Thyroid gland (tissue), 4 donors: ENCODE measurements at places on chromosomes 5 and 9. TPM values are rescaled to one million over a fixed set of nuclear protein-coding genes. Genes with fewer than 3 reads are reported as not detected.

KCNMB1 gene
- total RNA-seq = 0.20 TPM

PCDHB11 gene
- total RNA-seq = 2.3 TPM

CATSPER3 gene
- total RNA-seq = not detected

COL27A1 gene
- 32.5 TPM for total RNA-seq

DNAJA1 gene
- 118 TPM for total RNA-seq

DNA sequence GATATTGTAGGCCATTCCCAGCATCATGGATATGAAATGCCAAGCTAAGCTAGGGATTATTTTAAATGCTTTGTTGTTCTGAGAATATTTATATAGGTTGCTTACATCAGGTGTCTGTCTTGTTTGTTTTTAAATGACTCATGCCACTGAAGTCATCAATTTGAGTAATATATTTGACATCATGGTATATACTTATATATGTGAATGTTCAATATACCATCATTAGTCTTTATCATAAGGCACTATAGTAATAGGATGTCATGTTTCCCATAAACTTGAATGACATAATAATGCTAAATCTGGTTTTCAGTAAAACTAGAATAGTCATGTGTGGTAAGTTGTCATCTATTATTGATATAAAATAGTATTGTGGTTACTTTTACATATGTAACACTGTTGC, 13.1 kb downstream of the C9orf85 start:
- H3K27ac ChIP-seq = no peak overlapping the region
- H3K36me3 ChIP-seq = no peaks in the 10 kb centered on the region
- no peaks in the 10 kb centered on the region for H3K27me3 ChIP-seq

- no peak for DNase-seq
- no peak overlapping the region for H3K4me3 ChIP-seq
- H3K27me3 ChIP-seq = no peaks in the 10 kb centered on the region
- peaks cover 4% of the 10 kb centered on the region for H3K4me1 ChIP-seq
- no peaks in the 10 kb centered on the region for H3K36me3 ChIP-seq
Measured at GRCh38 chr5:158914008-158915000, 185.4 kb downstream of the EBF1 start.

DNA sequence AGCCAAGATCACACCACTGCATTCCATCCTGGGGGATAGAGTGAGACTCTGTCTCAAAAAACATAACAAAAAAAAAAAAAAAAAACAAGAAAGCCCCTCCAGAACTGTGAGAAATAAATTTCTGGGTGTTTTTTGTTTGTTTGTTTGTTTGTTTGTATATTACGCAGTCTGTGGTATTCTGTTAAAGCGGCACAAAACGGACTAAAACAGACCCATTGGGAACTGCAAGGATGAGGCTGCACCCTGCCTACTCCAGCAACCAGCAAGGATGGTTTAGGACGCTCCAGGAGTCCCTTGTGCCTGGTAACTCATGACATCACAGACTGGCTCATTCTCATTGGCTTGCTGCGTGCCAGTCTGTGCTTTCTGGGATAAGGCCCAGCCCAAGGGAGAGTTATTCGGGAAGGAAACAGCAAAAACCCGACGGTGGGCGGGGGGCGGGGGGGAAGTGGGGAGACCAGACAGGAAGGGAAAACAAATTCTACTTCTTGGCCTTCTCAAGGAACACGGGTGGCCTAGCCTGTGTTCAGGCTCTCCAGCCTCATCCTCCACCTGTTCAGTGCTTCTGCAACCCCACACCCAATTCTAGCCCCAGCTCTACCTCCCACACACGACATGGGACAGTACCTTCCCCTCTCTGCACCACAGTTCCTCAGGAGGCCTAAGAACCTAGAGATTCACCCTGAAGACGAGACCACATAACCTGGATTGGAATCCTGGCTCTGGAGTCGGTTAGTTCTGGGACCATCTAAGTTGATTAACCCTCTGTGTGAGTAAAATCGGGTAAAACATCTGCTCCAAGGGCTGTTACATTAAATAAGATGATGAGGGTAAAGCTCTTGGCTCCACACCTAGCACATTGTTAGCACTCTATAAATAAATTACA, 2.8 kb downstream of the CD74 start:
- H3K4me1 ChIP-seq = peaks cover 41% of the 10 kb centered on the region
- H3K27me3 ChIP-seq = no peaks in the 10 kb centered on the region
- peak; percentile 85 for DNase-seq
- H3K36me3 ChIP-seq = no peaks in the 10 kb centered on the region

DNA sequence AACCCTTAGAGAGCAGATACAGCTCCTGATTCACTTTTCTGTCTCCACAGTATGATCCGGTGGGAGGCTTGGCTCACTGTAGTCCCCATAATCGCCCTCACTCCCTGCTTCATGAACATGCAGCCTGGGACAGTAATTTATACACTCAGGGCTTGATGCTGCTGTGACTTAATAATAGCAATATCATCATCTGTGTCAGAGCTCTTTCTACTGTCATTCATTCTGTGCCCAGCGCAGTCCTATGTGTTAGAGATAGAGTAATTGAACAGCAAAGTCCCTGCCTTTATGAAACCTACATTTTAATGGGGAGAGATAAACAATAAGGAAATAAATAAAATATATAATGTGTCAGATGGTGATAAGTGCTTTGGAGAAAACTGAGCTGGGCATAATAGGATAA, 2.8 kb upstream of the HEMGN start:
- no peak overlapping the region for H3K27ac ChIP-seq
- H3K4me3 ChIP-seq = no peak overlapping the region
- H3K4me1 ChIP-seq = no peaks in the 10 kb centered on the region
- no peak for DNase-seq
- no peaks in the 10 kb centered on the region for H3K27me3 ChIP-seq
- no peaks in the 10 kb centered on the region for H3K36me3 ChIP-seq

- H3K4me1 ChIP-seq = peaks cover 55% of the 10 kb centered on the region
- no peaks in the 10 kb centered on the region for H3K36me3 ChIP-seq
- H3K4me3 ChIP-seq = no peak overlapping the region
Measured at GRCh38 chr9:134229466-134230091, 65.2 kb upstream of the RNU6ATAC start.

- H3K4me3 ChIP-seq = no peak overlapping the region
- H3K36me3 ChIP-seq = no peaks in the 10 kb centered on the region
- H3K27ac ChIP-seq = peak overlapping the region; percentile 90
Measured at GRCh38 chr9:127976498-127976897, 4.3 kb downstream of the EEIG1 start.

GRCh38 chr9:127196826-127197145, 67.8 kb upstream of the GARNL3 start:
- H3K27me3 ChIP-seq = no peaks in the 10 kb centered on the region
- peaks cover 5% of the 10 kb centered on the region for H3K36me3 ChIP-seq
- no peak for DNase-seq
- H3K4me1 ChIP-seq = no peaks in the 10 kb centered on the region
- H3K4me3 ChIP-seq = no peak overlapping the region

DNA sequence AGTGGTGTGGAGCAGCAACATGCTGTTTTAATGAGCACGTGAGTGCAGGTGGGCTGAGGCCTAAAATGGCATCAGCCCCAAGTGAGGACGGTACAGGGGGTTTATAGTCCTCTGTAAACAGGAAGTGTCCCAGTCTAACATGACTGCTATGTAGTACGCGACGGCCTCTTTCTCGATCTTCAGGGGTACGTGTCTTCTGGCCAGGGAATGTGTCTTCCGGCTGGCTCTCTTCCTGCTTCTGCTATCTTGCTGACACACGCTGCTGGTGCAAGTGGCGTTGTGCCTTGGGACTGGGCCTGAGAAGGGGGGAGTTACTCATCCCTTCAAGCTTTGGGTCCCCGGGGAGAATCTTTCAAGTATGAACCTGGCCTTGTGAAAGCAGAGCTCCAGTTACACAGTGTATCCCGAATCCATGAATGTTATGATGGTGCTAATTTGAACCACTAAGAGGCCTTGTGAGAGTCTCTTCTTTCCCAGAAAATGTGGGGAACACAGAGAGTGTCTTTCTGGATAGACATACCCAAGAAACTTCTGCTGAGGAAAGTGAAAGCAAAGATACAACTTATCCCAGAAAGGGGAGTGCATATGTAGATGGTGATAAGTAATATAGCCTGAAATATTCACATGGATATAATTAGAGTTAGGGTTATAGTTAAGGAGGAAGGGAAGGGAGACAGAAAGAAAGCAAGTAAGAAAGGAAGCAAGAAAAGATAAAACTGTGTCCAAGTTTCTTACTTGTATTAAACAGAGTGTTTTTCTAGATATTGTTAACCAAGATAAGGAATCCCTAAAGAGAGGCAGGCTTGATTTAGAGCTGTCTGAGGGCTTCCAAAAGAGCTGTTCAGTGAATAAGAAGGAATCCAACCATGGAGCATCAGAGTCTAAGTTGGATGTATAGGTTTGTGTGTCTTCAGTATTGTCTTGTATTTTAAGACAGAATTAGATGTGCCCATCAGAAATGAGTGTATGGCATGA, 35.5 kb upstream of the ANXA2R start:
- H3K27ac ChIP-seq = no peak overlapping the region
- no peaks in the 10 kb centered on the region for H3K27me3 ChIP-seq
- no peak for DNase-seq

DNA sequence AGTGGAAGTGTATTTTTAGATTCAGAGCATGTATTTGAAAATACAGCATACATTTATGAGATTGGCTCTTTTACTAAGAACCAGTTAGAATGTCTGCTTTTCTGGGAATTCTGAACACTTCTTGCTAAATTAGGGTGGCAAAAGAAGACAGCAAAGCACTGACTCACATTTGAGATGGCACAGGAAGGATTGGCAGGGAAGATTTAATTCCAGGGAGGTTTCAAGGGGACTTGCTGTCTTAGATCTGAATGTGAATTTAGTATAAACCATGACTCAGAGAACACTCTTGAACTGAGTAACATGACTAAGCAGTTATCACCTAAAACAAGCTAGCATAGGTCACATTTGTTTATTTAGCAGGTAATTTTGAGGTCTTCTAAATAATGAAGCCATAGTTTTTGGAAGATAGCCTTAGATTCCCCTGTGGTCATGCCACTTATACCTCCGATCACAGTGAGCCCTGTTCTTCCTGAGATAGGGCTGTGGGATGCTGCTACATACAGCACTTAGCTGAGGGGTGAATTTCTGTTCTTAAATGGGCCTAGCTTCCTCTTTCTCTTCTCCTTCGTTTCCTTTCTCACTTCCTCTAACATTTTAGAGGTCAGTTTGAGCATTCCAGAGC, 173.8 kb downstream of the PCSK1 start:
- no peak for DNase-seq
- H3K4me3 ChIP-seq = no peak overlapping the region
- H3K27me3 ChIP-seq = no peaks in the 10 kb centered on the region
- H3K4me1 ChIP-seq = no peaks in the 10 kb centered on the region
- no peaks in the 10 kb centered on the region for H3K36me3 ChIP-seq
- H3K27ac ChIP-seq = no peak overlapping the region

DNA sequence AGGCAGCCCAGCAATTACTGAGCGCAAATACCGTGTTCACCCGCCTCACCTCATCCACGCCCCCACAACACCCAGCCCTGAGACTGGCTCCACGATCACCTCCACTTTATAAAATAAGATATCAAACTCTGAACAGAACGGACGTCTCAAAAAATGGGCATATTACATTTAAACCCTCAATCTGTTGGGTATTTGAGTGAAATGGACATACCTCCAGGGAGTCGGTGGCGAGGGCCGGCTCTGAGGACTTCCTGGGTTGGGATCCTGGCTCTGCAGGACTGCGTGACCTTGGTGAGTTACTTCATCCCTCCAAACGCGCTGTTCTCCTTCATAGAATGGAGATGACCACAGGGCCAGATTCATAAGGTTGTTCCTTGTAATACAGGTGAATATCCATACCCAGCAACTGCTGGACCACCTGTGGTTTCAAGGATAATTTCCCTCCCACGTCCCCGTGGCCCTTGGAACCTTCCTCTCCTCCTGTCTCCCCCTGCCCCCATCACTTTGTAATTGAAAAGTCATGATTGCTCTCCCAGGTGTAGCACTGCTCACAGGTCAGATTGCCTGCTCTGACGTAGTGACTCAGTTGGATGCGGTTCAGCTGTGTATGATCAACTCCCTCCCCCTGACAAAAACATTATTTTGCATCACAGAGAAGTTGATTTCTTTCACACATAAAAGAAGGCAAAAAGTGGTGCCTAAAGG, 135.6 kb downstream of the KCNIP1 start:
- H3K4me3 ChIP-seq = no peak overlapping the region
- H3K4me1 ChIP-seq = peaks cover under 1% of the 10 kb centered on the region
- DNase-seq = no peak
- H3K36me3 ChIP-seq = no peaks in the 10 kb centered on the region
- no peak overlapping the region for H3K27ac ChIP-seq

GRCh38 chr9:16030528-16031185, 477.8 kb downstream of the CCDC171 start:
- H3K4me3 ChIP-seq = no peak overlapping the region

DNA sequence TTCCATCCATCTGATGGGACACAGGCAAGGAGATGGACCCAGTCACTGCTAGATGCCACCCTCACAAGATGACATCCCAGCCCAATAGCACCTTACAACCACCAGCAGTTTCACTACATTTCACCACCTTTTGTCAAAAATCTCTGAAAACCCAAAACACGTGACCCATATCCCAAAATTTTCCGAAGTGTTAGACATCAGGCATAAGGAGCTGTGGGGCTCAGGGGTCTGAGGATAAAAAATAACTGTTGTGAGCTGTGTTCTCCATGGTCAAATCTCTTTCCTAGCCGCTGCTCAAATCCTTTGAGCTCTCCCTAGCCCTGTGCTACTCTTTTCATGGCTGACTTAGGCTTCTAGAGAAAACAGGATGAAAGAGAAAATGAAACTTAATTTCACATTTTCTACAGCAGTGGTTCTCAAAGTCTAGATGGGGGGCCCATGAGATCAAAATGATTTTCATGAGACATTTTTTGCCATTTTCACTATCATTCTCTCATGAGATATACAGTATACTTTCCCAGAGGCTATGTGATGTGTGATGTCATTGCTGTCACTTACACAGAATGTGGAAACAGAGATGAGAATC, 40.7 kb downstream of the TIMD4 start:
- no peaks in the 10 kb centered on the region for H3K36me3 ChIP-seq
- H3K27me3 ChIP-seq = no peaks in the 10 kb centered on the region
- DNase-seq = no peak
- H3K4me1 ChIP-seq = peaks cover 13% of the 10 kb centered on the region
- no peak overlapping the region for H3K4me3 ChIP-seq
- no peak overlapping the region for H3K27ac ChIP-seq

DNA sequence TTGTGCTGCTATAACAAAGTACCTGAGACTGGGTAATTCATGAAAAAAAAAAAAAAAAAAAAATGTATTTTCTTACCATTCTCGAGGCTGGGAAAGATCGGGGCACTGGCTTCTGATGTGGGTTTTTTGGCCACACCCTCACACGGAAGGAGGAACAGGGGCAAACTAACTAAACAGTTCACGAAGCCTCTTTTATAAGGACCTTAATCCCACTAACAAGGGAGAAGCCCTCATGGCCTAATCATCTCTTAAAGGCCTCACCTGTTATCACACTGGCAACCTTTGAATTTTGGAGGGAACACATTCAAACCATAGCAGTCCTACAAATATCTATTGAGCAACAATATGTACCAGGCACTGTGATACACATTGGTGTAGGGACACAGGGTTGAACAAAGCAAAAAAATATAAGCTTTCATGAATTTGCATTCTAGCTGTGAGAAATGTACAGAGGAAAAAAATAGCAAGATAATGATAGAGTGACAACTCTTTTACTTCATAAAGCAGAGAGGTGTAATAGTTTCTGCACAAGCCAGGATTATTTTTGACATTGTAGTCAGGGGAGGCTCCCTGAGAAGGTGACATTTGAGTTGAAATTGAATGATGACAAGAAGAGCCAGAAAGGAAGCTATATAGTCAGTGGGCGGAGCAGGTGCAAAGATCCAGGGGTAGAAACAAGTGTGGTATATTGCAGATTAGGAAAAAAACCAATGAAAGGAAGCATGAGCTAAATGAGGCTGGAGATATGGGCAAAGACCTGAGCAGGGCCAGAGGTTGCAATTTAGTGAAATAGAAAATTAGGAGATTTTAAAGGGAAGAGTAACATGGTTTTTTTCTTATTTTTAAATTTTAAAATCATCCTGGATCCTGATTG, 68.1 kb upstream of the GRAMD2B start:
- H3K27ac ChIP-seq = no peak overlapping the region
- H3K27me3 ChIP-seq = no peaks in the 10 kb centered on the region
- H3K4me1 ChIP-seq = peaks cover 9% of the 10 kb centered on the region
- no peak for DNase-seq
- H3K4me3 ChIP-seq = no peak overlapping the region
